ENCODE measurements at places on chromosomes 4 and X. TPM values are rescaled to one million over a fixed set of nuclear protein-coding genes. Genes with fewer than 3 reads are reported as not detected.

SNCA gene
- polyA plus RNA-seq: 12.0 TPM

KCND1 gene
- 0.99 TPM for polyA plus RNA-seq

TSPAN7 gene
- polyA plus RNA-seq: 0.39 TPM

ARHGAP36 gene
- polyA plus RNA-seq: 0.23 TPM

MAGEA8 gene
- polyA plus RNA-seq: 0.15 TPM

DNA sequence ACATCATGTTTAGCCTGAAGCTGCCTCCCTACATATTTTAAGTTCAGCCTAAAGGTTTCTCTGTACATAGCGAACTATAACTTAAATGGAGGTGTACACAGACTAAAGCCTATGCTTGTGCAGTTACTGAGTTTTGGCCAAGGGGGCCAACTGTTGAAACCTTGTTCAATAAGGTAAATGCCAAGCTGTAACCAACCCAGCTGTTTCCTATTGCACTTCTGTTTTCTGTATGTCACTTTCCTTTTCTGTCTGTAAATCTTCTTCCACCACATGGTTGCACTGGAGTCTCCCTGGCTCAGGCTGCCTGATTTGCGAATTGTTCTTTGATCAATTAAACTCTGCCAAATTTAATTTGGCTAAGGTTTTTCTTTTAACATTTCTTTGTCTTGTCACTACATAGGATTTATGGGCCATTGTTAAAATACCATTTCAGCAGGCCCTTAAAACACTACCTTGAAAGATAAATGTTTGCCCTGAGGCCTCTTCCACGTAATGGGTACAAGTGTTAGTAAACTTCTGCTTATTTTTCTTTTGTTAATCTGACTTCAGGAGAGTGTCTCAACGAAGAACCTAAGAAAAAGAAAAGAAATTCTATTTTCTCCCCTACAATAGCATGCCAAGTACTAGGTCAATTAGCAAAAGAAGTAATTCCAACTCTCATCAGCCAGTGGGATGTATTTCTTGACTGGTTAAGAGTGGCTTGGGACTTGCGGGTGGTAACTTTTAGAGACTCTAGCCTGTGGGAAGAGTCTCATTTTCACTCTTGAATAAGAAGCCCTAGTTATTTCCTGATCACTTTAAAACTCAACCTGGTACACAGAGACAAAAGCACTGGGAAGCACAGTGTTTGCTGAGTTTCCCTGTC lies 45.7 kb upstream of the PRSS12 start:
- H3K27me3 ChIP-seq: no peaks in the 10 kb centered on the region
- no peak for DNase-seq
- H3K4me3 ChIP-seq: no peak overlapping the region

DNA sequence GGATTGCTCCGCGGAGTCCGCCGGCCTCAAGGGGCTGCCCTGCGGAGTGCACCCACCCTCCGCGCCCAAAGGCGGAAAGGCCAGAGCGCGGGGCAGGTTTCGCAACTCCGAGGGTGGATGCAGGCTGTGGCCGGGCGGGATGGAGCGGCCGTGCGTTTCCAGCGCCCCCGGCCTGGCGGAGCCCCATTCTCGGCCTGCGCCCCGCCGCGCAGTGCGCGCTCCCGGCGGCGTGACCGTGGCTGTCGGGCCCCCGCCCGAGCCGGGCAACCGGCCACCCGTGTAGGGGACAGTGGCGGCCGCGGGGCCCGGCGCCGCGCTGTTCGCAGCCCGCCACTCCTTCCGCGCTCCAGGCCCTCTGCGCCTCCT lies 331 bp downstream of the SETD7 start:
- H3K36me3 ChIP-seq: no peaks in the 10 kb centered on the region
- peak overlapping the region; percentile 89 for H3K27ac ChIP-seq
- no peaks in the 10 kb centered on the region for H3K27me3 ChIP-seq
- H3K4me3 ChIP-seq: peak overlapping the region; percentile 97

DNA sequence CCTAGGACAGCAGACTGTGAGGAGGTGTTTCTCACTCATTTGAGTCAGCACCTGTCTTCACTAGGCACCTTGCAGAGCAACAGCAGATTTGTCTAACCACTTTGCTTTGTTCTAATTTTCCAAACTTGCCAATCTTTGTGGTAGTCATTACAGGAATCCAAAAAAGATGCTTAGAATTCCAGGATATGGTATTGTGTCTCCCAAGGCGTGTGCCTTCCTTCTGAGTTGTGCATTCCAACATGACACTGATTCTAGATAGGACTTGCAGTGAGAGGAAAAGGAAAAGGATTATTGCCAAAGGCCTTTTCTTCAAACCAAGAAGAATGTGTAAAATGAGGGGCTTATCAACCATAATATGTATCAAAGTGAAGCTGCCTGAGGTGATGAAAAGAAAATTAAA lies 126.2 kb downstream of the MAPK10 start:
- H3K27me3 ChIP-seq: no peaks in the 10 kb centered on the region
- H3K4me1 ChIP-seq: no peaks in the 10 kb centered on the region
- DNase-seq: no peak
- H3K4me3 ChIP-seq: no peak overlapping the region
- H3K36me3 ChIP-seq: no peaks in the 10 kb centered on the region

DNA sequence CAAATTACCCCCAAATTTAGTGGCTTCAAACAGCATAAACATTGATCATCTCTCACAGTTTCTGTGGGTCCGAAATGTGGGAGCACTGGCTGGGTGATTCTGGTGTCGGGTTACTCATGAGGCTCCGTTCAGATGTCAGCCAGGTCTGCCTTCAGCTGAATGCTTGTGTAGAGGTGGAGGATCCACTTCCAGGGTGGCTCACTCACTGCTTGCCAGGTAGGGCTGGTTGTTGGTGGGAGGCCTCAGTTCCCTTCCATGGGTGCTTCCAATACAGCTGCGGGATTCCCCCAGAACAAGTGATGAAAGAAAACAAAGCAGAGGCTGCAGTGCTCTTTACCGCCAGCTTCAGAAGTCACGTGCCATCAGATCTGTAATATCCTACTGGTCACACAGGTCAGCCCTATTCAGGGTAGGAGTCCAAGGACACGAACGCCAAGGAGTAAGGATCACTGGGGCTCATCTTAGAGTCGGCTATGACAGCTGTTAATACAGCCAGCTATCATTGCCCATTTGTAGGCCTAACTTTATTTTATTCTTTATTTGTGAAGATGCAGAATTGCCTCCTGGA lies 1.1 kb upstream of the SMIM43 start:
- peak overlapping the region; percentile 59 for H3K4me3 ChIP-seq
- no peak overlapping the region for H3K27ac ChIP-seq
- DNase-seq: no peak
- no peaks in the 10 kb centered on the region for H3K4me1 ChIP-seq

- no peaks in the 10 kb centered on the region for H3K4me1 ChIP-seq
- H3K27me3 ChIP-seq: no peaks in the 10 kb centered on the region
- H3K27ac ChIP-seq: no peak overlapping the region
- no peak for DNase-seq
These were observed 81.9 kb downstream of the ATP11C start for GRCh38 chrX:139850968-139851367.

DNA sequence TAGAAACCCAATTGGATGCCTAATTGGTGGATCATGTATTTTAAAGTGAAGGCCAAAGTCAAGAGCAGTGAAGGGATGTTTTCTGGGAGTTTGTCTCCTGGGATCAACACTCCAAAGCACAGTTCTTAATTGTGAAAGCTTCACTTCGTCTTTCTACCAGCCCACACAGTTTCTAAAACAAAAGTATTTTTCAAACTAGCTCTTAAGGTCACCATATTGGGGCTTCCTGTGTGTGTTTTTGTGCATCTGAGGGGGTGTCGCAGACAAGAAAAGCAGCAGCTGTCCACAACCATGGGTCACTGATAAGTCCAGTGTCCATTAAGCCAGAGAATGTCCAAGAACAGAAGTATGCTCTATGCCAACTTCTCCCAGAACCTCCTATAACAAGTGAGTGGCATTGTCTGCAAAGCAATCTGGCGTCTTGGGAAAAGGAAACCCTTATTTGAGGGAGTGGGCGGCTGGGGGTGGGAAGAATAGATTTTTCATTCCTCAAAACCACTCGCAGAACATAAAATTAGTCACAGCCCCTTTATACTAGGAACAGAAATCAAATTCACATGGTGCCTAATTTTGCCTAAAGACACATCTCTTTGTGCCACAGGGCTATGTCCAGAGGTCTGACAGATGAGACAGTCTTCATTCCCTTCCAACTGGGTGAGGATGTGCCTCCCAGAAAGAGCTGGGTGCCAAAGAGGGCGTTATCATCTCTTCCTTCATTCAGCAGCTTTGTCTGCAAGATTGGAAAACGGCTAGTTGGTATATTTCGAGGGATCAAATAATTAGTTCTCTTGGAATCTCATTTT lies 610.4 kb downstream of the BCOR start:
- no peak overlapping the region for H3K4me3 ChIP-seq
- H3K4me1 ChIP-seq: no peaks in the 10 kb centered on the region
- H3K27me3 ChIP-seq: peaks cover 20% of the 10 kb centered on the region
- no peak for DNase-seq
- no peak overlapping the region for H3K27ac ChIP-seq

DNA sequence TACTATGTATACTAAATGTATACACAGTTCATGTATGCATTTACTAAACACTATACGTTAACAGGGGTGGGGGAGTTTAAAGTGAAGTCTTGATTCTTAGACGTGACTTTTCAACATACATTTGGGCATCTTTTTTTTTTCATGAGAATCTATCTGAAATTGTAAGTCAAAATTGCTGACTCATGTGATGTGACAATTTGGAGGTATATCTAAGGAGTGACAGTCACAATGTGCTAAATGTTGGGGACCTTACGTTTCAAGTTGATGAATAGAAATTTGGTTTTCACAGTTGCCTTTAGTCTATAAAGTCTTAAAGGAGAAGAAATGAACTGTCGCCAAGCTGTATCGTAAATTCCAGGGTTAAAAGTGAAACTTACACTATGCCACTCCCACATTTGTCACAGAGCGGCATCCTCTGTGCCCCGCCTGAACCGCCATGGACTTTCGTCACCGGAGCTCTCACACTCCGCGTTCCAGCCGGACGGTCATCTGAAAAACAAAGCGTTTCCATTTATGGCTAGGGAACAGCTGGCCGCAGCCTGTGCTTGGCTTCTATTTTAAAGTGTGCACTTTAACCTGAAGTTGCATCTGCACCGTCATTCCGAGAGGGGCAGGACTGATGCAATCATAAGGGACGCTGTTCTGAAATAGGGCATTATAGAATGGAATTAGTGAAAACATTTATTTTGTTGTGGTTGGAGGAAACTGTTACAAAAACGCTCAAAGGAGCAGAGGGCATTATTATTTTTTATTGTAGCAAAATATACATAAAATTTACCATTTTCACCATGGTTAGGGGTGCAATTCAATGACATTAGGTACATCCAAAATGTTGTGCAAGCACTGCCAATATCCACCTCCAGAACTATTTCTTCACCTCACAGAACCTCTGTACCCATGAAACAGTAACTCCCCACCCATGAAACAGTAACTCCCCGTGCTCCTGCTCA lies 30.9 kb downstream of the PDLIM3 start:
- H3K27me3 ChIP-seq: no peaks in the 10 kb centered on the region
- no peak for DNase-seq
- no peaks in the 10 kb centered on the region for H3K4me1 ChIP-seq
- no peaks in the 10 kb centered on the region for H3K36me3 ChIP-seq
- no peak overlapping the region for H3K27ac ChIP-seq
- no peak overlapping the region for H3K4me3 ChIP-seq

DNA sequence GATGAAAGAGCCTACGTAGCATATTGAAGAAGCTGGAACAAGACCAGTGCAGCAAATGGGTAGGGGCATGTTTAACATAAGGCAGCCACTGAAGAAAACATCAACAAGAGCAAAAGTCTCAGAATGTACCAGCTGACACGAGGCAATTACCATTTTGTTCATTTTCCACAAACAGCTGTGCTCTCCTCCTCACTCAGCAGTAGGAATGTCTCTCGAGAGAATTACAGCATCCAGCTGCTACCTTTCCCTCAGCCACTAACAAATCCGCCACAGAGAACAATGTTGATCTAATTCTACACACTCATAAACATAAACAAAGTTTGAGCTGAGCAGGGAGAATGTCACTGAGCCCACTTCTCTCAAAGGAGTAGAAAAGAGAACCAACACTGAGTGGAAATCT lies 68.0 kb downstream of the OPHN1 start:
- H3K4me1 ChIP-seq: no peaks in the 10 kb centered on the region
- no peaks in the 10 kb centered on the region for H3K27me3 ChIP-seq
- H3K4me3 ChIP-seq: no peak overlapping the region
- no peaks in the 10 kb centered on the region for H3K36me3 ChIP-seq

GRCh38 chrX:107514944-107515343 lies 65.5 kb downstream of the FRMPD3 start:
- no peaks in the 10 kb centered on the region for H3K4me1 ChIP-seq
- no peak overlapping the region for H3K4me3 ChIP-seq
- DNase-seq: no peak
- no peaks in the 10 kb centered on the region for H3K36me3 ChIP-seq
- no peak overlapping the region for H3K27ac ChIP-seq
- peaks cover 20% of the 10 kb centered on the region for H3K27me3 ChIP-seq

GRCh38 chr4:163332526-163333406 lies at the start of gene NPY1R:
TSS of gene NPY1R (minus strand) at chr4:163332596. CDS start at chr4:163326554, 6,042 bp downstream.
- peak; percentile 78 for DNase-seq
- peak within 1 kb of the TSS; percentile 61 for H3K4me3 ChIP-seq
- H3K36me3 ChIP-seq: no peaks in the 10 kb centered on the region
- no peak within 1 kb of the TSS for H3K27ac ChIP-seq

- no peak overlapping the region for H3K4me3 ChIP-seq
- no peaks in the 10 kb centered on the region for H3K4me1 ChIP-seq
- H3K27me3 ChIP-seq: no peaks in the 10 kb centered on the region
These were observed 2078.4 kb upstream of the TENM3 start for GRCh38 chr4:180164799-180165198.

- no peaks in the 10 kb centered on the region for H3K36me3 ChIP-seq
- no peak overlapping the region for H3K4me3 ChIP-seq
- peaks cover 16% of the 10 kb centered on the region for H3K27me3 ChIP-seq
- no peak overlapping the region for H3K27ac ChIP-seq
These were observed 26.6 kb upstream of the CD99 start for GRCh38 chrX:2664502-2664901.

GRCh38 chr4:7541414-7541810 lies 106.7 kb upstream of the PSAPL1 start:
- H3K36me3 ChIP-seq: no peaks in the 10 kb centered on the region
- H3K4me3 ChIP-seq: no peak overlapping the region
- no peak overlapping the region for H3K27ac ChIP-seq
- 0 out of 2 replicates have a peak, but pooled peaks cover 2% of the 10 kb centered on the region for H3K4me1 ChIP-seq
- DNase-seq: no peak
- H3K27me3 ChIP-seq: no peaks in the 10 kb centered on the region

- H3K36me3 ChIP-seq: no peaks in the 10 kb centered on the region
- H3K4me1 ChIP-seq: no peaks in the 10 kb centered on the region
- no peak overlapping the region for H3K27ac ChIP-seq
- DNase-seq: no peak
- H3K4me3 ChIP-seq: no peak overlapping the region
These were observed 80.9 kb downstream of the ARHGAP36 start for GRCh38 chrX:131139072-131139471.

DNA sequence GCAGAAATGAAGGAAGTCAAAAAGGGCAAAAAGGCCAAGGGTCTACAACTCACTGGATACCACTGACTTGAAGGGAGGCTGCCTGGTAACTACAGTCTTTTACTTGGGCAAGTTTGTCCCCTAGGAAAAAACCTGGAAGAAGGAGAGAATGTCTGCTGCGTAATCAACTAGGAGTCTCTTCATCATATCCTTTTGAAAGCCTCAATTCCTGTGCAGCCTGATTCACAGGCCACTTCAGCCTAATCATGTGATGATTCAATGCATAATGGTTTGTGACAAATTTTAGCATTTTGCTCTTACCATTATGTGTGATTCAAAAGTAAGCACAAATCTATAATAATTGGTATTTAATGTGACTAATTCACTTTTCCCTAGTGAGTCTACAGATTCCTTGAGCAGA lies 273.6 kb downstream of the FRMPD4 start:
- DNase-seq: no peak
- H3K36me3 ChIP-seq: no peaks in the 10 kb centered on the region
- H3K4me3 ChIP-seq: no peak overlapping the region
- H3K27ac ChIP-seq: no peak overlapping the region
- no peaks in the 10 kb centered on the region for H3K4me1 ChIP-seq
- H3K27me3 ChIP-seq: peaks cover 19% of the 10 kb centered on the region
